ENCODE measurements at places on chromosomes 1 and 21.

GRCh38 chr1:64890699-64891447 is 75.5 kb downstream of the JAK1 start:
- DNase-seq: no peak

GRCh38 chr1:156704930-156705320 is 458 bp downstream of the CRABP2 start:
- no peak for DNase-seq

DNA sequence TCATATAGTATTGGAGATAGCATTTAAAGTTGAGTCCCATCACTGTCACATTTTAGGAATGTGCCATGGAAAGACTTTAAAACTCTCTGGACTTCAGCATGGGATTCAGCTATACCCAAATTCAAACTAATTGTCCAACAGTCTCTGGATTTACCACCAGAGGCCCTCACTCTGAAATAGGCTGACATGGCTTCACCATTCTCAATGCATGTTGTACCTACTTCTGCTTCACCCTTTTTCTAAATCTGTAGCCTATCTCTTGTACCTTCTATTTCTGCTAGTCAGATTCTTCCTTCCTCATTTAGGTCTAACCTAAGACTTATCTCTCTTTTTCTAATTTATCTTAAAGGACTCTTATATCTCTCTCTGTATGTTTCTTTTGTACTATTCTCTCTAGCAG is 512.7 kb upstream of the ZRANB2 start:
- no peak for DNase-seq

DNA sequence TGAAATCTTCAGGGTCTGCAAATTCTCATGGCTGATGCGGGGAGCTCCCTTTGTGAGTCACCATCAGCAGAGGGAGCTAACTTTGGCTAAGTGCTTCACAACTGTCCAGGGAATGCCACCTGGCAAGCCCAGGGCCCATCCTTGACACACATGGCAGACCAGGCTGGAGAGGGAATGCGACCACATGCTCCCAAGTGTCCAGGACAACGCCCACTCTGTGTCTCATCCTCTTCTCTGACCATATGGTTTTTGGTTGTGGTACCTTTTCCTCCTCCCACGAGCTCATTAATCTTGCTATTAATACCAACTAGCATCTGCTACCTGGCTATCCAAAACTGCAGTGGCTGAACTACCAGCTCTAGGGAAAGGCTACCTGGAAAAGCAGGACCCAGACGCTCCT is 37.1 kb upstream of the CLSTN1 start:
- DNase-seq: no peak

All from left renal pelvis (tissue), 4 donors.